ENCODE measurements at places on chromosomes 6 and 20. TPM values are rescaled to one million over a fixed set of nuclear protein-coding genes. Genes with fewer than 3 reads are reported as not detected.

COX4I2 gene
- not detected for total RNA-seq

CLDN20 gene
- not detected for total RNA-seq

LST1 gene
- not detected for total RNA-seq

MAP3K5 gene
- total RNA-seq = 8.3 TPM

RSPO4 gene
- not detected for total RNA-seq

GRCh38 chr6:91523511-91523910 is 936.6 kb upstream of the MAP3K7 start:
- H3K36me3 ChIP-seq = no peaks in the 10 kb centered on the region
- H3K27ac ChIP-seq = no peak overlapping the region
- H3K4me3 ChIP-seq = no peak overlapping the region
- DNase-seq = no peak
- H3K4me1 ChIP-seq = no peaks in the 10 kb centered on the region
- H3K27me3 ChIP-seq = no peaks in the 10 kb centered on the region

DNA sequence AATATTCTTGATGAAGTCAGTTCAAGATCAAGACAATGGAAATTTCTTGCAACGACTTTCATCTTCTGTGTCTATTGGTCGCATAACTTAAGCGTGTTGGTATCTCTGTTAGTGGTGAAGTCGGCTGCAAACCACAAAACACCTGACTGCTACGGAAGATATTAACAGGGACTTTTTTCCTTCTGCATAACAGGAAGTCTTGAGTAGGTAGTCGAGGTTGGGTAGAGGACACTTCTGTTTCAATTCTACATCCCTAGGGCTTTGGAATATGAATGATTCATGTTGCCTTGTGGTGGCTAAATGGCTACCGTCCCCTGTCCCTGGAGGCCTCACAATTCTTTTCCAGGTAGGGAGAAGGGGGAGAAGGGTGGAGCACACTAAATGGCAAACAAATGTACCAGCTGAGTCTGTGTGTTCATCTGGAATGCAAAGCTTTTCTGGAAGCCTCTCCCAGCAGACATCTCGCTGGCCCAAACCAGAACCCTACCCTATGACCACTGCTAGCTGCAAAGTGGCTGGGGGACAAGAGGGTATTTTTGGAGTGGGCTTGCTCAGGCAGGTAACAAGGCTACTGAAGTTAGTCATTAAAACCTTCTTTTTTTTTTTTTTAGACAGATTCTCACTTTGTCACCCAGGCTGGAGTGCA is 34.6 kb upstream of the NKX2-2 start:
- no peaks in the 10 kb centered on the region for H3K27me3 ChIP-seq
- no peak overlapping the region for H3K4me3 ChIP-seq
- H3K36me3 ChIP-seq = no peaks in the 10 kb centered on the region
- H3K27ac ChIP-seq = no peak overlapping the region
- DNase-seq = no peak

DNA sequence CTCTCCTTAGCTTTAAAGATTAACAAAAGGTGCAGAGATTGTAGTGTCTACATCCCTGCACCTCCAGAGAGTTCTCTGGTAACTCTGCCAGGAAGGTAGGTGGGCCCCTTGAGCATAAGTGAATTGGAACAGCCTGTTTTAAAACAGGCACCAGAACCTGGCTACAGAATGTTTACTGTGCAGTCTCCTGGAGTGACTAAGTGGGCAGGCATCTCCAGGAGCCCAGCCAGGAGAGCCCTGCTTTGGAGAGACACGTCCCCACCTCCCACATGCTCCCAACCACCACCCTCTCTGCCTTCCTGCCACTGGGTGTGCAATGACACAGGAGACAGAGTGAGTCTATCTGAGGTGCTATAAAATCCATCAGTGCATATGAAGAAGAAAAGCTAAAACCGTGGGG is 110.3 kb upstream of the EYA4 start:
- H3K36me3 ChIP-seq = no peaks in the 10 kb centered on the region
- DNase-seq = no peak
- H3K27me3 ChIP-seq = peaks cover 2% of the 10 kb centered on the region
- H3K4me1 ChIP-seq = no peaks in the 10 kb centered on the region

DNA sequence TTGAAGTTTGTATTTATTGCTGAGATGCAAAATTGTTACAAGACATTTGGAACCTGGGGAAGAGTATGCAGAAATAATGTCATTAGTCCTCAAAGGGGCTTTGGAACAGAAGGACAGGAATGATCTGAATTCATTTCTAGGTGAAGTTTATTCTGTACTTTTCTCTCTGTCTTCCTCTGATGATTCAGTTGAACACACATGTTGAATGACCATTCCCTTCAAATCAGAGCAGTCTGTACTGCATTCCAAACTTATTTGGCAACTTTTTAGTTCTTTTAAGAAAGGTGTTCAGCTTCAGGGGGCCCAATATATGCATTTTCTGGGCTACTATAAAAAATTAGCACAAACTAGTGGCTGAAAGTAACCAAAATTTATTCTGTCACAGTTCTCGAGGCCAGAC is 213.9 kb upstream of the LAMP5 start:
- H3K4me3 ChIP-seq = no peak overlapping the region
- no peak overlapping the region for H3K27ac ChIP-seq
- H3K4me1 ChIP-seq = peaks cover 12% of the 10 kb centered on the region

DNA sequence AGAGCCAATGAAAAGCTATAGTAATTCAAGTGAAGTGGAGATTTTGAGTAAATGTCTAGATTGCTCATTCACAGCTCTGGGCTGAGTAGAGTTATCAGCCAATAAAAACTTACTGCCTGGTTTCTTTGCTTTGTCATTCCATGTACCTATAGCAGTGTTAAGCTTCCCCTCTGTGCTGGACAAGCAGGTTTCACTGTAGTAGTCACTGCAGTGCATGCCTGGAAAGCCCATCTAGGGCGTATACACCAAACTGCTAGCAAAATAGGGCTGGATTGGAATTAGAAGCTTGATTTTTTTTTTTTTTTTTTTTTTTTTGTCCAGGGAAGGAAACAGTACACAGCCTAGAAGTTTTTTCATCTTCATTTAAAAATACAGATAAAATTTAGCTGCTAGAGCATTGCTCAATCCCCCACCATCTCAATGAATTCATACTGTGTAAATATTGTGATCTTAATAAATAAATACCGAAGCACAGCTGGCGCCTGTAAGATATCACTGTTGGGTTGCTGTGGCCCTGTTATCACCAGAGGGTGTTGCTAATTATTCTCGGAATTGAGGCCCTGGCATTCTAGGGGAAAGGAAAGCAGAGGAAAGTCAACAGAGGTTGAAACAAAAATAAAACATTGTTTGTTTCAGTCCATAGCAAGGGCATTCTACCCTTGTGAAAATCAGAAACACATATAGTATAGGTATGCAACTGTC is 968.5 kb upstream of the GJE1 start:
- no peaks in the 10 kb centered on the region for H3K4me1 ChIP-seq
- H3K4me3 ChIP-seq = no peak overlapping the region
- no peak for DNase-seq
- H3K36me3 ChIP-seq = no peaks in the 10 kb centered on the region
- no peaks in the 10 kb centered on the region for H3K27me3 ChIP-seq
- no peak overlapping the region for H3K27ac ChIP-seq

DNA sequence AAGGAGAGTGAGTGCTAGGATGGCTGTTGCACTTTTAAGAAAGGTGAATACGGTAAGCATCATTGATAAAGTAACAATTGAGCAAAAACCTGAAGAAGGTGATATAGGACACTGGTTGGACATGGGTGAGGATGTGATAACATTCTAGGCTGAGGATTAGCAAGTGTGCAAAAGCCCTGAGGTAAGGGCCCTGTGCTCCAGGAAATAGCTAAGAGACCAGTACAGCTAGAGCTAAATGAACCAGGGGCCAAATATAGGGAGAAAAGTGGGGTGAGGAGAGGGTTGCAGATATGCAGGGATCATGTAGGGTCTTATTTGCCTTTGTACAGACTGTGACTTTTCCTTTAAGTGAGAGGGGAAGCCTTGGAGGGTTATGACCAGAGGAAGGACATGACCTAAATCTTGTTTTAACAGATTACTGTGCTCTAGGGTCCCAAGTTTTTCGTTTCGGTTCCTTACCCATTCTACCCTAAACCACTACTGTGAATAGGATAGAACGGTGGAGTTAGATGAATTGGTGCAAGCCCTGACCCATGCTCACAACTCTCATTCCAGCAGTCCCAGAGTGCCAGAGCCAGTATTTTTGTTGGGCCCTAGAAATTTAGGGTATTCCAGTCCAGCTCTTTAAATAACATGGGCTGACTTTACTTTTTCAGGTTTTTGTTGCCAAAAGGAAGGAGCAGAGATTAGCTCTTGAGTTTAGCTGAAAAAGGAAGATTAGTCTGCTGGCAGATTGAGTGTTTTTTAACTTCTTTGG is 10.7 kb downstream of the MAPK14 start:
- H3K4me3 ChIP-seq = no peak overlapping the region
- no peaks in the 10 kb centered on the region for H3K4me1 ChIP-seq
- no peak for DNase-seq
- H3K36me3 ChIP-seq = peaks cover 3% of the 10 kb centered on the region

GRCh38 chr20:44594730-44595129 is 12.4 kb downstream of the PKIG start:
- no peak overlapping the region for H3K27ac ChIP-seq
- DNase-seq = peak; percentile 75
- no peak overlapping the region for H3K4me3 ChIP-seq
- peaks cover 13% of the 10 kb centered on the region for H3K36me3 ChIP-seq
- peaks cover 25% of the 10 kb centered on the region for H3K4me1 ChIP-seq
- H3K27me3 ChIP-seq = no peaks in the 10 kb centered on the region

DNA sequence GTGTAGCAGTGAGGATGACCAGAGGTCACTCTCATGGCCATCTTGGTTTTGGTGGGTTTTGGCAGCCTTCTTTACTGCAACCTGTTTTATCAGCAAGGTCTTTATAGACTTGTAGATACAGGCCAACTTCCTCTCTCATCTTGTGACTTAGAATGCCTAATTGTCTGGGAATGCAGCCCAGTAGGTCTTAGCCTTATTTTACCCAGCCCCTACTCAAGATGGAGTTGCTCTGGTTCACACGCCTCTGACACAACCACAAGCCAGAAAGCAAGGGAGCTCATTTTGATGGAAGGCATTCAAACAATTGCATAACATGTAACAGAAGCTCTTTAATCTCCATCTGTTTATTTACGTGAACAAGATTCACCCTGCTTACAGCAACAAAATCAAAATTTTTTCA is 492.0 kb upstream of the SULF2 start:
- H3K27me3 ChIP-seq = no peaks in the 10 kb centered on the region
- no peaks in the 10 kb centered on the region for H3K36me3 ChIP-seq
- H3K27ac ChIP-seq = no peak overlapping the region
- peaks cover 14% of the 10 kb centered on the region for H3K4me1 ChIP-seq
- H3K4me3 ChIP-seq = no peak overlapping the region
- DNase-seq = no peak

- no peak for DNase-seq
- no peak overlapping the region for H3K4me3 ChIP-seq
- no peaks in the 10 kb centered on the region for H3K27me3 ChIP-seq
- peak overlapping the region; percentile 58 for H3K27ac ChIP-seq
- H3K36me3 ChIP-seq = peaks cover 10% of the 10 kb centered on the region
These were observed 29.1 kb downstream of the STK35 start for GRCh38 chr20:2130683-2131082.
